ENCODE measurements at places on chromosomes 1 and 21.
A peak's percentile ranks its signal among the peaks of the same experiment; 100 is the strongest.

GRCh38 chr1:99525331-99525730, 120.6 kb upstream of the PALMD start:
- DNase-seq, result no peak

GRCh38 chr1:116178837-116179236, 67.6 kb downstream of the MAB21L3 start:
- DNase-seq, result no peak

DNA sequence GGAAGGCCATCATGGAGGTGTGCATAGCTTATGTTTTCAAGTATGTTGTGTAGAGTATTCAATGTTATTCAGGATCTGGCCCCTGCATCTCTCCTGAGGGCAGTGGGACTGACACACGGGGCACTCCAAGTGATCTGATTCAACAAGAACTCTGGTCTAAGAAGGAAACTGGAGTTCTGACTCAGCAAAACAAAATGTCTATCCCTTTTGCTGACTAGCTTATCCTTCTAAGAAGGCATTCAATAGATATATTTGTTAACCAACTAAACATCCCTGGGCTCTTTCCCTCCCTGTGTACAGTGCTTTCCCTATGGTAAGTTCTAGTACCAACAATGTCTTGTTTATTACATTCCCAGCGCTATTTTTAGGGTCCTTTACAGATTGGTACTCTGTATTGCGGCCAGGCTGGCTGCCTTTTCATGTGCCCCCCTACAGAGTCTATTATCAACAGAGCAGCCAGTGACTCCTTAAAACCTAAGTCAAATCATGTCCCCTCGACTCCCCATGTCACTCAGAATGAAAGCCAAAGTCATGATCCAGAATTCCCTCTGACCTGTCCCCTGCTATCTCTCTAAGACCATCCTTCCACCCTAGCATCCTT, 304.9 kb downstream of the KCNH1 start:
- no peak for DNase-seq

- DNase-seq, result no peak
These were observed 2.5 kb downstream of the PKP1 start for GRCh38 chr1:201285846-201286245.

- DNase-seq, result peak; percentile 21
These were observed 6.9 kb downstream of the FMN2 start for GRCh38 chr1:240098534-240098933.

DNA sequence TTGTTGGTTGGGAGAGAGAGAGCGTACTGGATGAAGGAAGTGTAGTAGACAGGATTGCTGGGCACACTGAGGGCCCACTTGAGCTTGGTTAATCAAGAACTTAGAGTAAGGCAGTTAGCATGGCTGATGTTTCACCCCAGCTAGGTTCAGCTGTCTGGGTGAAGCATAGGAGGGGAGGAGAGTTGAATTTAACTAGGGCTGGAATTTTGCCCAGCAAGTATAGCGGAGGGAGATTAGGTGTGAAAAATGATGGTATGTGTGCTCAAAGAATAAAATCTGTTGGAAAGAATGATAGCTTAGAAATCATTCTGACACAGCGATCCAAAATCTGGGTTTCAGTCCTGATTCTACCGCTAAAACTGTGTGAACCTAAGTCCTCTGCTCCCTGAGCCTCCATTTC, 461.5 kb upstream of the PROX1 start:
- DNase-seq, result no peak

- no peak for DNase-seq
These were observed 396.9 kb downstream of the ADGRL2 start for GRCh38 chr1:82197606-82198005.

DNA sequence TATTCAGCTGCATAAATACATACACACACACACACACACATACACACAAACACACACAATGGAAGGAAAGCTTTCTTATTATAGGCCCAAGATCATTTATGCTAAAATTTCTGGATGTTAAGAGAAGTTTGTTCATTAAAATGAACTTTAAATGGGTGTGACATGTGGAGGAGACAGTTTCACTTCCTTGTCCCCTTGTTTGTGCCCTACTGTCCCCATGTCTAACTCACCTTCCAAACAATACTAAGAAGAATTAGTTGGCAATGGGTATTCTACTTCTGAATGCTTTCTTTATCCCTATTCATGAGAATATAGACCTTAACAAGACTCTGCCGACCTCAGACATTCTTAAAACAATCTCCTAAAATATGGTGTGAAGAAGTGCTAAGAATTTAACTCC, 63.5 kb upstream of the NRIP1 start:
- DNase-seq, result no peak

GRCh38 chr1:201790261-201790660, 38.7 kb upstream of the IPO9 start:
- DNase-seq, result no peak

GRCh38 chr1:167705250-167705649, 16.5 kb upstream of the MPZL1 start:
- DNase-seq, result no peak

- no peak for DNase-seq
These were observed 72.3 kb downstream of the MAP10 start for GRCh38 chr1:232877365-232878028.

DNA sequence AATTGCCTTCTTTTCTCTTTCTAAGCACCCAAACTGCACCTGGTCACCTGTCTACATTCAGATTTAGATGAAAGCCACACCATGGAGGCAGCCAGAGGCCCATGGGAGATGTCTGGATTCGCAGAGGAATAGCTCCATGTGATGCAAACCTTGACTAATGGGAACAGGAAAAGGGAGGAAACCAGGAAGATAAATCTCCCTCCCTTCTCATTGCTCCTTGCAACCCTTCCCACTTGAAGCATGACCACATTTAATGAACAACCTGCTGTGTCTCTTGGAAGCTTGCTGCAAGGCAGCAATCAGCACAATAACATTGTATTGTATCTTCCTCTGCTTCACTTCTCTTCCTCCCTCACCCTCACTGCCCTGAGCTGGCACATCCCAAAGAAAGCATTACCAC, 42.6 kb upstream of the KLF17 start:
- no peak for DNase-seq

DNA sequence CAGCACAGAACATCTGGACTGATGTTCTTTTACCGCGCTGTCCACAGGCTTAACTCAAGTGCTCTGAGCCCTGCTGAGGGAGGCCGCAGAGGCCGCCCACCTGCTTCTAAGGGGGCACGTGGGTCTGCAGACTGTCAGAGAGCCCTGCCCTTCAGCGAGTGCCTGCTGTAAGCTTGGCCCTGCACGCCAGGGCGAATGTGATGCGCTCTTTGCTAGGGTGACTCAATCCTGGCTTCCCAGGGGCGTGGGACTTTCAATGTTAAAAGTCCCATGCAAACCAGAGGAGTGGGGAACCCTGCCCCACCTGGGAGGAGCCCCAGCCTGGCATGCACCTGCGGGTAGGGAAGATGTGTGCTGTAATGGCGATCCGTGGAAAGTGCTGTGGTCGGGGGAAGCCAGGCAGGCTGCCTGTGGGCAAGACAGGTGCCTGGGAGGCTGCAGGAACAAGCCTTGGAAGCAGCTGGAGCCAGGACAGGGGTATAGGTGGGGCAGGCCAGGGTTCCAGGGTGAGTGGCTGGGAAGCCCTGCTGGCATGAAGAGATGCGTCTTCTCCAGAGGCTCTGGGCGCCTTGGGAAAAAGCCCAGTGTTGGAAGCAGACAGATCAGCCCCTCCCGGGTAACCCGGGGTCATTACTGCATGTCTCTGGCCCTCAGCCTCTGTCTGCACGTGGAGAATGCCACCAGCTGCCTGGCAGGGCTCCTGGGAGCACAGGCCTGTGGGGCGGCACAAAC, 594 bp upstream of the PANK4 start:
- peak; percentile 17 for DNase-seq

GRCh38 chr1:231177936-231178335, 16.1 kb downstream of the TRIM67 start:
- no peak for DNase-seq

DNA sequence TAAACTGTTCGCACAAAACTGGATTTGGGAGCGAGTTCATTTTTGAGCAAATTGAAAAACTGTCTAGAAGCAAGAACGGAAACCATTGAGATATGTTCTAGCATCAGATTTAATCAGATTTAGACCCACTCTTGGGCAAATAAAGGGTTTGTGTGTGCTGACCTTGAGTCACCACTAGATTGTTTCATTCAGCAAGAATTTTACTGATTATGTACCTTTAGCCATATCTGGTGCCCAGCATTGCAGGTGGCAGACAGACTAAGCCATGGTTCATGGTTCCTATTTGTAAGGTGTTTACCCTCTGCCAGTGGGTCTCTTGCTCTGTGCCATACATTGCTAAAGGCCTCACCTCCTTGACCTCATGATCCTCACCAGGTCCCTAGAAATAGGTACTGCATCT, 1.4 kb downstream of the NUDC start:
- DNase-seq, result no peak

DNA sequence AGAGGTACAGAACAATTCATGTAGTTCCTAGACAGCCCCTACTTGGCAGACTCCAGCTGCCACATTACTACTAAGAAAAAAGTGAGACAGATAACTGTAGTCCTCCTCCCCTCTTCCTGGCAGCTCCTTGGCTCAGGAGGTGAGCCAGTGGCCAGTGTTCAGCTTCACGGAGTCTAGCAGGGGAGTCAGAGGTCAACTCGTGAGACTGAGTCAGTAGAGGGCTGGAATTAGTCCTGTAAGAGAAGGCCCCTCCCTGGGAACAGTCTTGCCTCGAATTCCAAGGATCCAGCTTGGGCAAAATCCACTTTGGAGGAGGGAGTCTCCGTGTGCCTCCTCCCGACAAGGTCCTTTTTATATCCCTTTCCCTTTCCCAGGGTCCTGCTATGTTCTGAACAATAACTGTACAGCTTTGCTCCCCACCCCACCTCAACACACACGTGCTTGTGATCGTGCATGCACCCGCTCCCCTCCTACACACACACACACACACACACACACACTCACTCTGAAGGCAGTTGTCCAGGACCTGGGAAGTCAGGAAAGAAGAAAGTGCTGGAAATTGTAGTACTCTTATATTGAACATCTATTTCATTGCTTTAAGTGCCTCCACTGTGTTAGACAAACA, 22.5 kb upstream of the SLC27A3 start:
- DNase-seq, result no peak

- DNase-seq, result no peak
These were observed 252.2 kb upstream of the C1orf174 start for GRCh38 chr1:4152266-4152665.

DNA sequence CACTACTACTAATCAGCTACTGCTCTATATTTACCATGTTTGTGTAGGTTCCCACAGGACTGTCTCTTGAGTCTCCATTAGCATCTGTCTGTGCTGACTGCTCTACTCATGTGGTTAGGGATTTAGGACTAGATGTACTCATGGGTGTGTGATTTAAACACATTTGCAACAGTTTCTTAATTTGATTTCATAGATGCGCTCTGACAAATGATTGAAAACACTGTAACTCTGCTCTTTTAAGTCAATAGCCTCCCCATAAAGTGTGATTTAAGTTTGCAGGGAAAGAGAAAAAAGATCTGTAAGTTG, 809.3 kb downstream of the NCAM2 start:
- DNase-seq, result no peak

- no peak for DNase-seq
These were observed 137.2 kb downstream of the DHRS3 start for GRCh38 chr1:12480748-12481362.

GRCh38 chr1:158124034-158124433, 56.7 kb upstream of the CD1D start:
- no peak for DNase-seq

Data from NCI-H1092 treated with DMSO at 0.1 percent for 48 hours (cell line).